ENCODE measurements at places on chromosomes 12 and 14.
A peak's percentile ranks its signal among the peaks of the same experiment; 100 is the strongest.

DNA sequence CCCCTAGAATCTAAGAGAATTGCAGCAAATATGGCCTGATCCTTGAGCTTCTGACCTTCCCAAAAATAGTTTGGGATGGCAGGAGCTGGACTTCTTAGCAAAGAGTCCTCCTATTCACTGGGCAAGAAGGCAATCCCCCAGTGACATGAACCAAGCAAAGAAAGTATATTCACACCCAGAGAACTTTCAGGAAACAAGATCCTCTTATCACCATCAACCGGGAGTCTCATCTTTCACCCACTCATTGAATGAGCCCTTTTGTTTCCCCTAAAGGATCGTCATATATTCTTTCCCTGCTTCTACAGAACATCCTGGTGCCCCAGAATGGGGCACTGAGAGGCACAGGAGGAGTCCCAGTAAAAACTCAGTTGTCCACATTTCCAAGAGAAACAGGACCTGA, 19.7 kb downstream of the SPTB start:
- DNase-seq, result no peak

DNA sequence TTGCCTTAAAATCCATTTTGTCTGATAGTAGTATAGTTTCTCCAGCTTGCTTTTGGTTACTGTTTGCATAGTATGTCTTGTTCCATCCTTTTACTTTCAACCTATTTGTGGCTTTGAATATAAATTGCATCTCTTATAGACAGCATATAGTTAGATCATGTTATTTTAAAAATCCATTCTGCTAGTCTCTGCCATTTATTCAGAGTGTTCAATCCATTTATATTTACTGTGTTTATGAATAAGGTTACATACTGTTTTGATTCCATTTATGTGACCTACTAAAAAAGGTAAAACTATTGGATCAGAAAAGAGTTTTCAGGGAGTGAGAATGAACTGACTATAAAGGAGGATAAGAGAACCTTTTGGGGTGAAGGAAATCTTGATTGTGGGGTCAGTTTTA, 29.6 kb upstream of the VPS33A start:
- no peak for DNase-seq

DNA sequence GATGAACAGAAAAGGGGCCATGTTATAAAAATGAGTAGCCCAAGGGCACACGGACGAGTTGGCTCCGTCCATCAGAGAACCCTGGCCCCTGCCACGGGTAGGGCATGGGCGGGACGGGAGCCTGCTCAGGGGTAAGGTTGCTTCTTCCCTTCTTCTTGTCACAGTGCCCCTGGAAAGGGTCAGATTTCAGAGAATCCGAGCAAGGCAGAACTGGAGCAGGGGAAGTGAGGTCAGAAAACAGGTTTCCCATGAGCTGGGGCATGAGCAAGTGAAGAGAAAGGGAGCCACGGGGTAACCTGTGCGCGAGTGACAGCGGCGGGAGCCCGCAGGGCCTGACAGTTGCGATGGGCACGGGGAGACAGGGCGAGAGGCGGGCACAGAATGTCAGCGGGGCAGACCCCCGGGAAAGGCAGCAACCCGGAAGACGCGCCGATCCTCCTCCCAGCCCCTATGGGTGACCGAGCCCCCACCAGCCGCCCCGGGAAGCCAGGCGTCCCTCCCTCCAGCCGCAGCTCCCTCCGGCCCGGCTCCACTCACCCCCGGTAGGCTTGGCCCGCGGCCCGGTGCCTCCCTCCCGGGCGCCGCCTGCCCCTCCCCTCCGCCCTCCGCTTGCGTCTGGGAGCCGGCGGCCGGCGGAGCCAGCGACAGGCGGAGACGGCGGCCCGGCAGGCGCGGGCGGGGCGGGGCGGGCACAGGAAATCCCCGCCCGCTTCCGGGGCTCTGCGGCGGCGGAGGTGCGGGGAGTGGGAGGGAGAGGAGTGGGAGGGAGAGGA, at the start of gene ZNF641:
TSS of gene ZNF641 (minus strand) at position 671 of the 773 bp plus-strand sequence. CDS start 2,829 bp downstream, outside the sequence.
- DNase-seq, result peak; percentile 75

GRCh38 chr14:56219666-56220413, 101.6 kb downstream of the PELI2 start:
- DNase-seq, result peak; percentile 39

DNA sequence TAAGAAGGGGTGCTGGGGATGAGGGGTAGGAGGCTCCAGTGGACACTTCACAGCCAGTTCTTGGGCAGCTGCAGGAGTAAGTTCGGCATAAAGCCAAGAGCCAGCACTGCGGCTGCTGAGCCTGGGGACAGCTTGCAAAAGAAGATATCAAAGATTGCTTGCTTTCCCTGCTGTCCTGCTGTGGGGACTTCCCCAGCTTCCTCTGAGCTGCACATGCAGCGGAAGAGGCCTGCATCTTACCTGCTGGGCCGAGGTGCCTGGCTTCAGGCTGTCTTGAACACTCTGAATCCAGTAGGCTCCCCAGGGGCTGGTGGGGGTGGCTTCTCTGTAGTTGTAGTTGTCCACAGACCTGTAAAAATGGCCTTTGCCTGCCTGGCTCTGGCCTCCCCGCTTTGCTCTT, 1.3 kb downstream of the CHGA start:
- peak; percentile 73 for DNase-seq

DNA sequence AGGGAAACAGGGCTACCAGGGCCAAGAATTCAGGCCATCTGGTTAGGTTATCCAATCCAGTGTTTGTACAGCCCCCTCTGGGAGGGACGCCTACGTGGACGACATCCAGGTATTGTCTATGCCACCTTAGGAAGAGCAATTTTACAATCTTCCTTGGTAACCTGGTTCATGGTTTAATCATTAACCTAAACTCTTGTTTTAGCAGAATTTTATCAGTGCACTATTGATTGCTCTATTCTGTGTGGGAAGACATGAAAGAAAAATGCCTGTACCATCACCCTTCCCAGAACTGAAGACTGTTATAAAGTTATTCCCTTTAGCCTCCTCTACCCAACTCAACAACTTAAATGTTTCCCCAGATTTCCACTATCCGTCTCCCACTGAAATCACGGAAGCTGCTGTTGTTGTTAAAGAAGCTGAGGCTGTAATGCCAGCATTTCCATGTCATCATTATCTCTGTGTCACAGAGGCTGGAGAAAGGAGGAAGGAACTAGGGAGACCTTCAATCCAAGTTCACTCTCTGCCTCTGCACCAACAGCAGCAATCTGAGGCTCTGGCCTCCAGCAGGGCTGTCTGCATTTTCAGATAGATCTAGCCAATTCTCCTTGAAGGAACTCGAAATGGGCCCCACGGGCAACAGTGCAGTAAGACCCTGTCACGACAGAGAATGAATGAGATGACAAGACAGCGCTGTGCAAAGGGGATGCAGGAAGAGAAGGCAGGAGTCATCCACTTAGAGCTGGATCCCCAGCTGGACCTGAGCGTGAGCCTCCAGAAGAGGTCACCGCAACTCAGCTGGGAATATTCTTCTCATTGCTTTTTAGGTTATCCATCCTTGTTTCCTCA, 183.4 kb upstream of the GZMB start:
- DNase-seq, result peak; percentile 10

DNA sequence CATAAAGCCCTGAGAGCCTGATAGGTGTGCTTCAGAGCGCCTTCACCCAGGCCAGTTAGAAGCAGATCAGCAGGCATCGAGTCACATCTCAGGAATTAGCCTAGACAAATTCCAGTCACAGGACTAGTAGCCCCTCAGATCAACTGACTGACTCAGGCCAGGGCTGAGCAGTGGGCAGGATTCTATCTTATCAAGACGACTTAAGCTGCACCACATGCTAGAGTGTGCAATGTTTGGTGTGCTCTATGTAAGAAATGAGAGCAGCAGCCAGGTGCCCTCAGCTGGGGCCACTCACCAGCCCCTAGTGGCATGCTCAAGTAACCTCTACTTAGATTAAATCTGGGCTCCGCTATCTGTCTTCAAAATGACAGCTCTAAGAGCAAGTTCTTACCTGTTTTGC, 19.7 kb upstream of the NGB start:
- no peak for DNase-seq

- no peak for DNase-seq
These were observed 72.4 kb downstream of the ATP2B1 start for GRCh38 chr12:89636052-89636775.

GRCh38 chr14:31921721-31922120, 155.4 kb upstream of the ARHGAP5 start:
- no peak for DNase-seq

DNA sequence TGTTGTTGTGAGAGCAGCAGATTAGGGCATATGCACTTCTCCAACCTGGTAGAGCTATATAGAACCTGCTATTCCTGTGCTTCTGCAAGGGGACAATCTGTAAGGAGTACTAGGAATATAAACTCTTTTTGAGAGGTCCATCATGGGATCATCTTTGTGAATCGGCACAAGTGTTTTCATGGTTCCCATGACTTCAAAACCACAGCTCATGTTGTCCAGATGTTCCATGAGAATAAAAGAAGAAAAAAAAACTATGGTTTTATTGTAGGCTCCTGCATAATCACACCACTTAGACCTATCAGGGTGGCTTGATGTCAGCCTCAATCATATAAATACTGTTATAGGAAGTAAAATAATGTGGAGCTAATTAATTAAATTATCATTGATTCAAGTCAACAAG, 311.4 kb upstream of the ATP2B1 start:
- no peak for DNase-seq

DNA sequence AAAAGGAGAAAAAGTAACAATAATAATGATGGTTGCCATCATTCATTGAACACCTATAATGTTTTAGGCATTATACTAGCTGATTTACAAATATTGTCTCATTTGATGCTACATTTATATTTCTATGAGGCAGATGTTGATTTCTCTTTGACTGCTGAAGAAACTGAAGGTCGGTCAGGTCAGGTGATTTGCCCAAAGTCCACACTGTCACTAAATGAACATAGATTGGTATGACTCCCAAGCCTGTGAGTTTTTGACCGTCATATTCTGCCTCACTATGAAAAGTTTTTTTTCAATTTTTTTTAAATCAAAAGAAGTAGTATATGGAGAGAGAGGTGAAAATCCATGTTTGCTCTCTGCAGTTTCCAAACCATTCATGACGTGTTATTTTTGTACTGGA, 10.8 kb downstream of the ALG10B start:
- DNase-seq, result no peak

DNA sequence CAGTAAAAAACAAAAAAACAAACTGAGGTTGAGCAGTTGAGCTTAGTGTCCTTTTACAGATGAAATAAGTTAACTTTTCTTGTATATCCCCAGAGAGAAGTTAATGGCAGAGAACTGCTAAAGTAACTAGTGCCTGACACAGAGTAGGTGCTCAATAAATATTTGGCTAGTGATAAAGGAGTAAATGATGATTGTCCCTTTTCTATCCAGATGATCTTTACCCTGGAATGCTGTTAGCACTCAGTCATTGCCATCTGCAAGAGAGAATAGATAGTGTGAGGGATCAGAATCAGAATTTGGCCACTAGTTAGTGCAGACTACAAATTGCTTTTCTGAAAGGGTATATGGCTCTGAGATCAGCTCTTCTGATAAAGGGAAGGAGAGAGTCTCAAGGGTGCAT, 21.6 kb downstream of the VEZT start:
- DNase-seq, result no peak

DNA sequence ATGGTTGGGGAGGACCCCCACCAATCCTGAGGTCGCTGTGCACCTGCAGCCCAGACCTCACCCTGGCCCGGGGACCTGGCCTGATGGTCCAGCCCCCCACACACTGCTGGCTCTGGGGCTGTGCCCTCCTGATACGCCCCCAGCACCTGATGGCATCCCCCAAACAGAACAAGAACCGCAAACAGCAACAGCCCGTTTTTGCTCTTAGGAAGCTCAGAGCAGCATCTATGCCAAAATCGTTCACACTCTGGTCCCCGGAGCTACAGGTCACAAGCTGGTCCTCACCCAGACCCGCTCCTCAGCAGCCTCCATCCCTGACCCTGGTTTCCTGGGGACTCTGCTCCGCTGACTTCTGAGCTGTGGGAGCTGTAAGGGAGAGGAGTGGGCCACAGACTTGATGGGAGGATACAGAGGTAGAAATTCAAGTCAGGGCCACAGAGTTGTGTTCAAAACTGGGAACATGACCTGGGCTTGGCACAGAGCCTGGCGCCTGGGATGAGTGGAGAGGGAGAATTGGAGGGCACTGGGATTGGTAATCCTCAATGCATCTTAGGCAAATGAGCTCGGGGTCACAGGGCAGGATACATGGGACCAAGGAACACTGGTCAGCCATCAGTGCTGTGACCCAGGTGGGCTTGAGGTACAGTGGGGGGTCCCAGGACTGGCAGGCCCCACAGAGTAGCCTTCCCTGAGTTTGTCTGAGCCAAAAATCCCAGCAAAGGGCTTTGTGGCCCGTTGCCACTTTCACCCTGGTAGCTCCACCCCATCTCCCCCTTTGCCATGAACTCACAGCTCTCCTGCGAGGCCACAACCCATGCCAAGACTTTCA, 170.9 kb upstream of the RTL1 start:
- DNase-seq, result no peak

GRCh38 chr12:111304642-111305071, 64.2 kb downstream of the PHETA1 start:
- DNase-seq, result peak; percentile 16

GRCh38 chr12:4293966-4294505, 20.5 kb downstream of the CCND2 start:
- DNase-seq, result no peak

DNA sequence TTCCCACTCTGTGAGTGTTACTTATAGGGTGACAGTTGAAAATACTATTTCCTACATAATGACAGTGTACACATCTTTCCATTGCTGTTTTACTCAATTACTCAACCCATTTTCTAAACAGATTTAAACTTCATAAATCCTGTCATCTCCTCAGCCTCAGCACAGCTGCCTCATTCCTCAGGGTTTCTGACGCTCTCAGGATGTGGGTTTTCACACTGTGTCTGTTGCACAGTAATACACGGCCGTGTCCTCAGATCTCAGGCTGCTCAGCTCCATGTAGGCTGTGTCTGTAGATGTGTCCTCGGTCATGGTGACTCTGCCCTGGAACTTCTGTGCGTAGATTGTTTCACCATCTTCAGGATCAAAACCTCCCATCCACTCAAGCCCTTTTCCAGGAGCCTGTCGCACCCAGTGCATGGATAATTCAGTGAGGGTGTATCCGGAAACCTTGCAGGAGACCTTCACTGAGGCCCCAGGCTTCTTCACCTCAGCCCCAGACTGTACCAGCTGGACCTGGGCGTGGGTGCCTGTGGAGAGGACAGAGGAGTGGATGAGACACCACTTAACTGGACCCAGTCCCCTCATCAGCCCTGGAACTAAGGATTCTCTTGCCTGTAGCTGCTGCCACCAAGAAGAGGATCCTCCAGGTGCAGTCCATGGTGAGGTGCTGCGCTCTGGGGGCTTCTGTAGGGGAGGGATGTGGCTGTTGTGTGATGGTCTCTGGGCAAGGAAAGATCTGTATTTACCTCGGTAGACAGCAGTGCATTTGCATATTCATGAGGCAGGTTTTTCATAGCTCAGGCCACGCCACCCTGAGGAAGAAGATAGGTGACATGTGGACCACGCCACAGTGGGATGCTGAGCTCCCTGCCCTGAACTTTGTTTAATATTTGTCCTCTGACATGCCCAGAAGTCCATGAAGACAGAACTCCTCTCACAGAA, 750.2 kb downstream of the TMEM121 start:
- no peak for DNase-seq

GRCh38 chr12:128687851-128688250, 135.9 kb downstream of the SLC15A4 start:
- DNase-seq, result no peak

- DNase-seq, result no peak
These were observed 37.0 kb upstream of the ITPR2 start for GRCh38 chr12:26869908-26870459.

All from NCI-H2081 (cell line).